Fibroblast of skin of back (primary cell): ENCODE measurements at places on chromosomes 4 and X.

DNA sequence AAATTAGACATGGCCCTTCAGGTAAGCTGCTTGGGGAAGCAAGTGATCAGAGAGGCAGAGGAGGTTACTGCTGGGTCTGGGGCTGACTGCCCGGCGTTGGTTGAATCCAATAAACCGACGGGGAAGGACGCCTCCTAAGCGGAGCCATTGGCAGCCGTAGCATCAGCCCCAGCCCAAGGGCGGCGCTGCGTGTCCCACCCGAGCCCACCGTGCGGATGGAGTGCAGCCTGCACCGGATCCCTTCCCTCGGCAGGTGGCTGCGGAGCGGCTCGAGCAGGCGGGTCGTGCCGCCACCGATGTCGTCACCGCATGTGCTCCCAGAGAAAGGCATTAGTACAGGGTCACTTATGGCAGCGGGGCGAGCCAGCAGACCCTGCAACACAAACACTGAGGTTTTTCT is 82.1 kb downstream of the ALPK1 start:
- no peak for DNase-seq

GRCh38 chr4:52566136-52567031 is 92.7 kb downstream of the USP46 start:
- DNase-seq, result no peak

DNA sequence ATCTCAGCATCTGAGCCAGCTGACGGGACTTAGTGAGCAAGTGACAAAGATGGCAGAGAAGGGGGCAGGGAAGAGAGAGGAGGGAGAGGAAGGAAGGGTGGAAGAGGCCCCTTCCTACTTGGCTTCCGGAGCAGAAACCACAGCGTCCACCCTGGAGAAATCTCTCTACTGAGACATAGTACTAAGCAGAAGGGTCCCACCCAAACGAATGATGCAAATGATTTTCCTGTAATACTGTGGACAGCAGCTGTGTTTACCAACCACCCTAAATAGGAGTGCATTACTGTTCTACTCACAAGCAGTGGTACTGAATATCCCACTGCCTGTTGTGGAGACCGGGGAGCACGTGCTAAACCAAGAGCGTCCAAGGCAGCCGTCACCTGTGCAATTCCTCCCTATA is 29.4 kb downstream of the DTHD1 start:
- no peak for DNase-seq

DNA sequence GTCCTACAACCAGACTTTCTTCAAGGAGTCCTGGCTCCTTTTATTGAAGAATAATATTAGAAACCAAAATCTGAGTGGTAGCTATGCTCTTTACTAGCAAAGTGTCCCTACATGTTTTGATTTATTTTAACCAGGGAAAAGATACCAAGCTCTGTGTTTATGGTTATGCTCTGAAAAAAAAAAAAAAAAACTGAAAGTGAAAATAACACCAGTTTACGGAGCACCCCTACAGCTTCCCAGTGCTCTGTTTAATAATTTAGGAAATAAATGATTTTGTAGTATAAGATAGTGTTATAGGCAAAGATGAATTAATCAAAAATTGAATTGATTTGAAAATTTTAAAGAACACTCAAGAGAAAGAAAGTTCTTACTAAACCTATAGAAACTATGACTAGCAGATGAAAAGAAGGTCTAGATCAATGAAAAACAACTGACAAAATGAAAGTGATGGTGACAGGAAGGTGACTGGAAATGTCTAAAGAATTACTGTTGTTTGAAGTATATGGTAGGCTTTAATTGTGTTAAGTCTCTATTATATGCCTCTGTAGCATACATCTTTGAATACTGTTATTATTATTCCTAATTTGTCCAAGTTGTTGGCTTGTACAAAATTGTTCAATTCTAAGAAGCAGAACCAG is 1698.4 kb upstream of the PCDH10 start:
- DNase-seq, result no peak

DNA sequence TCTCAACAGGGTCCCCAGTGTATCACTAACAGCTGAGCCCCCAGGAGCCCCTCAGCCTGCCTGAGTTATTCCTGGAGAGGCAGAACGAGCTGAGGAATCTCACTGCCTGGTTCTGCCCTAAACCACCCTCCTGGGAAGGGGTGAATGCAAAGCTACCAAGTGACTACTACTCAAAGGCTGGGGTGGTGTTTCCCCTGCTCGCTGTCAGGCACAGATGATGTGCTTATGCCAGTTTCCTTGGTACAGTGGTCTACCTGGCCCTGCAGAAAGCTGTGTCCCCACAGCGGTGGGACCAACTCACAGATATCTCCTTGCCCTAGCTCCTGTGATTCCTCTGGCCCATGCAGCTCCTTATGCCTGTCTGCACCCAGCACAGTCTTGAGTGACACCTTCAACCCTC is 35.4 kb upstream of the ASMTL start:
- no peak for DNase-seq

DNA sequence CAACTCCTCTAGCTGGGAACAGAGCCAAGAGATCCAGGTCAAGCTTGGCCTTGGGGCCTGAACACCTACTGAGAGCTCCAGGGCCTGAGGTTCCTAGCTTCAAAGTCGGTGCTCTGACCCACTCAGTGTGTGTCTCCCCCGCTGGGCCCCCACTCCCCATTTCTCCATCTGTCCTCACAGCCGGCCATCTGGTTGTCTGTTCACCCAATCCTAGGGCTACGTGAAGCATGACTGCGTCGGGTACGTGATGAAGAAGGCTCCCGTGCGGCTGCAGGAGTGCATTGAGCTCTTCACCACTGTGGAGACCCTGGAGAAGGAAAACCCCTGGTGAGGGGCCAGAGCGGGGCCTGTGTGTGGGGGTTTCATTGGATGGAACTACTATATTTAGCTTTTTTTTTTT is 12.3 kb downstream of the USP11 start:
- DNase-seq, result no peak

DNA sequence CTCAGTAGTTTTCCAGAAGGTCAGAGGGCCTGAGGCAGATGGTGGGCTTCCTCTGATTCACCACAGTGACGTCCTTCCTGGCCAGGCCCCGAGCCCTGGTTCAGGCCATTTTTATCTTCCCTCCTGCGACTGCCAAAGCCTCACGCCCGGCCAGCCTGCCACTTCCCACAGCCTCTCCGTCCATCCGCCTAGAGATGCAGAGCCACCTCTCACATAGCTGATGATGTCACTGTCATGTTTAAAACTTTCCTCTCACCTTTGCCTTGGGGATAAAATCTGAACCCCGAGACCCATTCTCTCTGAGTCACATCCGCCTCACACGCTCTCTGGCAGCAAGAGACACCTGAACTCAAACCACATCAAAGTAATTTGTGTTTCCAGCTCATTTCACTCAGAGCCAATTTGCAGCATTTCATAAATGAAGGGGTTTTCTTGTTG is 175.3 kb downstream of the QDPR start:
- DNase-seq, result no peak

- DNase-seq, result no peak
Observed at GRCh38 chrX:131543774-131544173, at the start of gene OR13H1. OR13H1 (plus strand) TSS chrX:131544074; CDS start chrX:131544074, 0 bp downstream.
